ENCODE measurements at places on chromosomes 2 and 18.

- no peak for DNase-seq
Measured at GRCh38 chr2:194602750-194603149, 1054.3 kb upstream of the SLC39A10 start.

GRCh38 chr2:203819434-203820133, 48.0 kb upstream of the CTLA4 start:
- no peak for DNase-seq

GRCh38 chr2:19490846-19491435, 132.5 kb upstream of the OSR1 start:
- no peak for DNase-seq

GRCh38 chr2:88450186-88450585, 2.3 kb downstream of the FOXI3 start:
- DNase-seq = no peak

GRCh38 chr2:57859755-57860154, 186.9 kb upstream of the VRK2 start:
- no peak for DNase-seq
